8988T (cell line): ENCODE measurements at places on chromosomes 1 and 21.
A peak's percentile ranks its signal among the peaks of the same experiment; 100 is the strongest.

DNA sequence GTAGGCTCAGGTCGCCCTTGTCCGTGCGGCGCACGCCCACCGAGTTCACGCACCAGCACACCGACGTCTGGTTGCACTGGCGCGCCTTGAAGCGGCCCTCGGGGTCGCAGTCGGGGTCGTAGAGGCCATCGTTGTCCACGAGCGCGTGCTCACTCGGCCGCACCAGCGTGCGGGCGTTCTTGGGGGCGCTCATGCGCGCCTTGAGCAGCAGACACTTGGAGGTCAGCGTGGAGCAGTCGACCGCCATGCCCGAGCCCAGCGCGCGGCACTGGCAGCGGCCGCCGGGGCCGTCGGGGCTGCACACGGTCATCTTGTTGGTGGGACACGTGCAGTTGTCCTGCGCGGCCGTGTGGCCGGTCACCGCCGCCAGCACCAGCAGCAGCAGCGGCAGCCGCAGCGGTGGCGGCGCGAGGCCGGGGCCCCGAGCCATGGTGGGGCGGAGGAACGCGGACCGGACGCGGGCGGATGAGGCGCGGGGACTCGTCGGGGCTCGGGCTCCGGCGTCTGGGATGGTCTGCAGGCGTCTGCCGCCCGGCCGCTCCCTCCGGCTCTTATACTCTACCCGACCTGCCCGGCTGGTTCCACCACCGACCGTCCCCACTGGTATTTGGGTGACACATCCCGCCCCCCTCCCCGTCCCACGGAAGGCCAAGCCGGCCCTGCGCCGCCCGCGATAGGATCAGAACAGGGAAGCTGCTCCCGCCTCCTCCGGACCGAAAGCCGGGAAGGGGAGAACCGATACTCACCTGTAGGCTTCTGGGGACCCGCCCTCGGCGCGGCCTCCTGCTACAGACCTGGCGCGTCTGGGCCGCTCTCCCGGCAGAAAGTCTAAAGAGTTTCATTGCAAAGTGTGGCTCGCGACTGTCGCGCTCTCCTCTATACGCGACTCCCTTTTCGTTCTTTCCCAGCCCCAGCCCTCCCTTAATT lies at the start of gene TACSTD2:
Gene TACSTD2 (minus strand): TSS at position 526 of the 927 bp plus-strand sequence. CDS start 96 bp downstream, at position 430.
- no peak for DNase-seq

- DNase-seq: no peak
Measured at GRCh38 chr1:226978432-226979114, 38.5 kb downstream of the COQ8A start.

DNA sequence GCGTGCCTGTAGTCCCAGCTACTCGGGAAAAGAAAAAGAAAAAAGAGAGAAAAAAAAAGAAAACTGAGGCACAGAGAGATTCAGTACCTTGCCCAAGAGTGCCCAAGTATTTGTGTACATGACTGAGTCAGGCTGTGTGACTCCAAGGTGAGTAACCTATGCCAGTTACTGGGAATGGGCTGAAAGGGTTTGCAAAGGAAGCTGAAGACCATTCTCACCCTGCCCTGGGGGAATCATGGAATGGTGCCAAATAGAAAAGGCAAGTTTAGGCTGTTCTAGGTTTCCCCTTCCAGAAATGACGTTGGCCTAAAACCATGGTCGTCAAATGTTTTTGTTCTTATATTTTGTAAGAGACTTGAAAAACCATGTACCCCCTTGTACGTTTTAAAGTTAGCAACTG lies 37.9 kb upstream of the LRIG2 start:
- DNase-seq: no peak

GRCh38 chr1:80656014-80656636 lies 1144.6 kb upstream of the ADGRL2 start:
- no peak for DNase-seq

DNA sequence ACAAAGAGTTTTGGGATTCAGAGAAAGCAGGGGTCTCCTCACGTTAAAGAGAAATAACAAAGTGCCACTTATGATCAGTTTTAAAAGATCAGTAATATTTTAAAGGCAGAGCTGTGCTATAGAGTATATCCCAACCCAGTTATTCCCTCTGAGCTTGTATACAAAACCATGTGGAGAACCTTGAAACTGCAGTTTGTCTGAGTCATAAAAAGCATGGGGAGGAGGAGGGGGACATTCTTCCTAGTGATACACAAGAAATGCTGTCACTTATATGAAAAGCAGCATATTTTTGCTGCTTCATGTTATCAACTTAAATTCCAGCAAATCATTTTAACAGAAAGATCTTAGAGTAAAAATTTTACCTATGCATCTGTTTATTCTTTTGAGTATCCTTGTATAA lies 244.5 kb downstream of the GPR52 start:
- no peak for DNase-seq

DNA sequence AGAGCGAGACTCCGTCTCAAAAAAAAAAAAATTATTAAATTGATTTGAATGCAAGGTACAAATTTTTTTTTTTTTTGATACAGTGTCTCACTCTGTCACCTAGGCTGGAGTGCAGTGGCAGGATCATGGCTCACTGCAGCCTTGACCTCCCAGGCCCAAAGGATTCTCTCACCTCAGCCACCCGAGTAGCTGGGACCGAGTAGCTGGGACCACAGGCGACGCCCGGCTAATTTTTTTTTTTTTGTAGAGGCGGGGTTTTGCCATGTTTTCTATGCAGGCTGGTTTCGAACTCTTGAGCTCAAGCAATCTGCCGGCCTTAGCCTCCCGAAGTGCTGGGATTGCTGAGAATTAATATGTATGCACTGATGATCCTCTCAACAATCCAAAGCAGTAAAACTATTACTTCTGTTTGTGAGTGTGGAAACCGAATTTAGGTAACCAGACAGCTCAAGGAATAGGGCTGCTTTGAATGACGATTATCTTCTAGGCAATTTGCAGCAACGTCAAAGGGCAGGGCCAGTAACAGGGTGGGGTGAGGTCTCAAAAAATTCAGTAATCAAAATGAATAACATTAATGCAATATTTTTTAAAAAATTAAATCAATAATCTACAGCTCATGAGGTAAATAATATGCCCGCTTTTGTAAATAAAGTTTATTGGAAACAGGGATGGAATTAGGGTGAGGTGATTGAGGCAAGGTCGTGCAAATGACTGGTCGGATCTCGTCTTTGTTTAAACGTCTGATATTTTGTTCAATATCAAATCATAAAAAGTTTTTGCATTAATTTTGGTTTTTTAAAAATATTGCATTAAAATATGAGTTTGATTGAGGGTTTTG lies 1.2 kb downstream of the CLSPN start:
- DNase-seq: no peak

DNA sequence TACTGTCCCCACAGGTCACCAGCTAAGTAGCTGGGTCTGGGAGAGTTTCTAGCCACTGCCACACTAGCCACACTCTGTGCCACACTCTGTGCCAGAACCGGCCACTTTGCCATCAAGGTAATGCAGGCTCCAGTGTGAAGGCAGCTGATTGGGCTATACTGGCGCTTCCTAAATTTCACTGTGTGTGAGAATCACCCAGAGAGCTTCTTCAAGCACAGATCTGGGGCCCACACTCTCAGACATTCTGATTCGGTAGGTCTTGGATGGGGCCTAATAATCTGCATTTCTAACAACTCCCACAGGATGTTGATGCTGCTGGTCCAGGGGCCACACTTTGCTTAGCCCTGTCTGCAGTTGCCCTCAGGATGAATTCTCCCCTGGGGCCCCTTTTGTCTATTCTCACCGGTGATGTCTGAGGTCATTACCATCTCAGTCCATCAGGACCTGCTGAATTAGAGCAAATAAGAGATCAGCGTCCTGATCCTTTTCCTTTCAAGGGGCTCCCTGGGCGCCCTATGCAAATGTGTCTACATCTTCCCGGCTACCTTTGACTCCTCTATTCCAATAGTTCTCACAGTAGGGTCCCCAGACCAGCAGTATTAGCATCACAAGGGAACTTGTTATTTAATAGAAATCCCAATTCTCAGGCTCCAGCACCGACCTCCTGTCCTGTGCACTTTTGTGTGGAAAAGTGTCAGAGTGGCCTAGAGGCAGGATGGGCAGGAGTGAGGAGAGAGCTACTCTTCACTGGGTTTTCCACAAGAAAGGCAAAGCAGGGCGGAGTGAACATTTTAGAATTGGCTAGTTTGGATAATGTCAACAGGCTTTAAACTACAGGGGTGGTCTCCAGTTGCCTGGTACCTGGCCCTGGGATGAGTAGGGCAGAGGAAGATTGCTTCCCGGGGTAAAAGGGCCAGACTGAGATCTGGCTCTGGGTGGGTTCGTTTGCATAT lies 24.7 kb upstream of the LRRN2 start:
- DNase-seq: no peak

DNA sequence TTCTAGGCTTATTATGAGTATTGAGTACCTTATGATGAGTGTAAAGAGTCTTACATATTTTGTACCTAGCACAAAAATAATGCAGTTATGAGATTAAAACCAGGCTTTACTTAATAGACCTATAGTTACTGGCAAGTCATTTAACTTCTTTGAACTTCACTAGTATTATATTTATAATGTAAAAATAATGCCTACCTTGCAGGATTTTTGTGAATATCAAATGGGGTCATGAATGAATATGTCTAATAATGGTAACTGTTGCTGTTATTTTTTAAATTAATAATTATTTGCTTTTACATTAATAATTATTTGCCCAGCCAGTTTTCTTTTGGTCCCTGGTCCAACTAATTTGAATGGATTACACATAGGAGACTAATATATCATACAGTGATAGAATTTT lies 242.5 kb downstream of the GPR52 start:
- no peak for DNase-seq

DNA sequence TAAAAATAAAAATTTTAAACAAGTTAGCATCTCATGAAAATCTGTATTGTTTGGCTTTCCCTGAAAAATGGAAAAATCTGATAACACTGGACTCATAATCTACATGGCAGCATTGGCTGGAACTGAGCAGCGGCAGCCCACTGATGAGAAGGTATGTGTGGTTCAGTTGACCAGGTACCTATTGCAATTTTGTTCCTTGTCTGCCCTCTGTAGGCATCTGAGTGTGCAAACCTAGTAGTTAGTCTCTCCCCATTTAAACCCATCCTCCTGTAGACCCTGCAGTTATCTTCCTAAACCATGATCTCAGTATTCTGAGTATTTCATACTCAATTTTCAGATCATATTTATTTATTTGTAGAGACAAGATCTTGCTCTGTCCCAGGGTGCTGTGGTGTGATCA lies 59.4 kb upstream of the SERBP1 start:
- peak; percentile 20 for DNase-seq

DNA sequence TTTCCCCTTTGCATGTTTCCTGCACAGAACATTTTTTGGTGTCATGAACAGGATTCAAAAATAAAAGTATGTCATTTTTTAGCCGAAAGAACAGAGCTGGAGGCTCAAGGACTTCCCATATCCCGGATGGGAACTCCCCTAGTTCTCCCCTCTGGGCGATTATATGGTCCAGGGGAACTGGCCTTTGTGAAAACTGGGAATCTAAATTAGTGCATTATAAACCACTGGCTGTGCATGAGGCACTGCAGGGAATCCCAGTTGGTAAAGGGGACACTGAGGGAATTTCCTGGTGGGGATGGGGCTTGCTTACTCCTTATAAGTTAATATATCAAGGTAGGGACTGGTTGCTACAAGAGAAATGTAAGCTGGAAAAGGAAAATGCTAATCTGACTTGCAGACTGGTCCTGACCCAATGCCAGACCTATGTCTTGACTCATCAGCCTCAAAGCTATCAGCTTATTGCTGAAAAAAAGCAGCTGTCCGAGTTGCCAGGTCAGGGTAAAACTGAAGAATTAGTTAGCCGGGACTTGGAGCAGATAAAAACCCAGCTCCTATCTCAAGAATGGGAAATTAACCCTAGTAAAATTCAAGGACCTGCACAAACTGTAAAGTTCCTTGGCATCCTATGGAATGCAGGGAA lies 122.6 kb downstream of the FCRL5 start:
- no peak for DNase-seq

- no peak for DNase-seq
Measured at GRCh38 chr1:78722105-78722504, 72.5 kb downstream of the IFI44 start.

DNA sequence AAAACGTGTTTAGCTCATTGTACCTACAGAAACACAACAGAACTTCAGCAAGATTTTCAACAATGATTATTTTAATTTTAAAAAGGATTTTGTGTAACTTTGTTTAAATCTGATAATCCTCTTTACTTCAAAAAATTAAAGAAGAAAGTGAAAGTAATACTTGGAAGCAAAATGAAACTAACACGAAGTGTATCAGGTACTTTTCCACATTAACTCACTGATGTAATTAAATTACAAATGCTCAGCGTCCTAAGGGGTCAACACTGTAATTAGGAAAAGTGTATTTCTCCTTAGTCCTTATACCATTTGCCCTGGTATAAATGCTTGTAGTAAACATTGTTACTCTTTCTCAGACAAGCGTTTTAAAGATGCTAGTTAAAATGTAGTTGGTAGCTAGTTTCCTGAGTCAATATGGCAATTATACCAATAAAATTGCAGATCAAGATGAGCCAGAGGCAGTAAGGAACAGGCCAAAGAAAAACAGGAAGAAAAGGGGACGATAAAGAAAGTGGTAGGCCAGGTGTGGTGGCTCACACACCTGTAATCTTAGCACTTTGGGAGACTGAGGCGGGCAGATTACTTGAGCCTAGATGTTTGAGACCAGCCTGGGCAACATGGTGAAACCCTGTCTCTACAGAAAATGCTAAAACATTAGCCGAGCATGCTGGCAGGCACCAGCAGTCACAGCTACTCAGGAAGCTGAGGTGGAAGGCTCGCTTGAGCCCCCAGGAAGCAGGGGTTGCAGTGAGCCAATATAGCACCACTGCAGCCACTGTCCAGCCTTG lies 553.0 kb downstream of the SMYD3 start:
- no peak for DNase-seq

- peak; percentile 56 for DNase-seq
Measured at GRCh38 chr1:227788271-227789083, 27.0 kb upstream of the PRSS38 start.

DNA sequence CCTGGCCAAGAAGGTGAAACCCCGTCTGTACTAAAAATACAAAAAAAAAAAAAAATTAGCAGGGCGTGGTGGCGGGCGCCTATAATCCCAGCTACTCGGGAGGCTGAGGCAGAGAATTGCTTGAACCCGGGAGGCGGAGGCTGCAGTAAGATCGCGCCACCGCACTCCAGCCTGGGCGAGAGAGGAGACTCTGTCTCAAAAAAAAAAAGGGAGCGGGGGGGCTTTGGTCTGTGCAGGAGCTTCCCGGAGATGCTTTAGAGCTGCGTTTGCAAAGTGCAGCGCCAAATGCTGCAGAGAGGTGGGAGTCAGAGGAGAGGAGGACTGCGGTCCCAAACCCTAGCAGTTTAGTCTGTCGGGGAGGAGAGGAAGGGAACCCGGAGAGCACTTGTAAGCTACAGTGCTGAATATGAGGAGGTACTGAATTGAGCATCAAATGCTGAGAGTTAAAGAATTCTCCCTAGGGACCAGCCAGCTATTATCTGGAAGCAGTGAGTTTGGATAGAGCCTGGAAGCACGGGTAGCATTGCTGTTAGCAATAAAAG lies 569 bp downstream of the FALEC start:
- no peak for DNase-seq
